Activated CD8-positive, alpha-beta T cell treated with anti-CD3 and anti-CD28 coated beads for 36 hours (primary cell): ENCODE measurements at places on chromosomes 5 and 9.
A peak's percentile ranks its signal among the peaks of the same experiment; 100 is the strongest.

DNA sequence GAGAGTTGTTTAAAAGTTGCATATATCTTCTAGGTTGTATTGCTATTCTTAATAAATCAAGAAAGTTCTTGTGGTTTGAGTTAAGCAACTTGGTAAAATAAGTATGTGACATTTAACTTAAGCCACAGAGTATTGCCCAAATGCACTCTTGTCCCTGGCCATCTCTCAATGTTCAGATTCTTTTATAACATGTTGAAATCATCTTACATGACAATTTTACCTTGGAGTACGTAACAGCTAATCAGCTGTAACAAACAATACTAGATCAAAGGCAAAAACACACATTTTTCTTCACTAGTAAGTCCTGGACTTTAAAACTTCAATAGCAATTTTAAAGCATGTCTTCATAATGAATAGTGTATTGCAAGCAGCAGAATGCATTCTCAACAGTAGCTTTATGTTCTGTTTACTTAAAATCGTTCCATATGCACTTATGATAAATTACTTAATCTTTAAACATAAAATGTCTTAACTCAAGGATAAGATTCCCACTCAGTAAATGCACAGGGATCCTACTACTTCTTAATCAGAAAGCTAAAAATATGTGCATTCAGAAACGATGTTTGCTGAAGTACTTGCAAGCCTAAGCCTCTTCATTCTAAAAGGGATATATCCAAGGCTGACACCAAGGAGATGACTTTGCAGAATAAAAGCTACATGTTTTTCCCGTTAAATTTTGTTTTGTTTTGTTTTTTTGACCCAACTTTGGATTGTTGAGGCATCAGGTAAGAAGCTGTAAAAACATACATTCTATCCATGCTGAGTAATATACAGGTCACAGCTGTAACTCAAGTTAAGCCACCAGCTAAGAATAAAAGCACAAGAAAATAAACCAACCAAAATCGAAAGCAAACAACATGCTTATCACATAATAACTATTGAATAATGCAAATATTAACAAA is 86.1 kb upstream of the NFIB start:
- no peak for DNase-seq

DNA sequence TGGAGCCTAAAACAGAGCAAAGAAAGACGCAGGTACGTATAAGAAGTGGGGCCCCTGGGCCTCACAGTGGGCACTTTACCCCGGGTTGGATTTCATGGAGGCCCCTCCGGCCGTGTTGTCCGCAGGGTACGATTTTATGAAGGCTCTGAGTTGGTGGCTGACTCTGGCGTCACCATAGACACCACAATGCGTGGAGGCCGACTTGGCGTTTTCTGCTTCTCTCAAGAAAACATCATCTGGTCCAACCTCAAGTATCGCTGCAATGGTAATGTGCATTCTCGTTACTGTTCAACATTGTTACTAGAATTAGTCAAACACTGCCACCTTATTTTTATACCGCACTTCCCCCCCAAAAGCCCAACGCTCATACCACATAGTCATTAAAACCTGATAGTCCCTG is 47.1 kb downstream of the THBS4 start:
- no peak for DNase-seq

DNA sequence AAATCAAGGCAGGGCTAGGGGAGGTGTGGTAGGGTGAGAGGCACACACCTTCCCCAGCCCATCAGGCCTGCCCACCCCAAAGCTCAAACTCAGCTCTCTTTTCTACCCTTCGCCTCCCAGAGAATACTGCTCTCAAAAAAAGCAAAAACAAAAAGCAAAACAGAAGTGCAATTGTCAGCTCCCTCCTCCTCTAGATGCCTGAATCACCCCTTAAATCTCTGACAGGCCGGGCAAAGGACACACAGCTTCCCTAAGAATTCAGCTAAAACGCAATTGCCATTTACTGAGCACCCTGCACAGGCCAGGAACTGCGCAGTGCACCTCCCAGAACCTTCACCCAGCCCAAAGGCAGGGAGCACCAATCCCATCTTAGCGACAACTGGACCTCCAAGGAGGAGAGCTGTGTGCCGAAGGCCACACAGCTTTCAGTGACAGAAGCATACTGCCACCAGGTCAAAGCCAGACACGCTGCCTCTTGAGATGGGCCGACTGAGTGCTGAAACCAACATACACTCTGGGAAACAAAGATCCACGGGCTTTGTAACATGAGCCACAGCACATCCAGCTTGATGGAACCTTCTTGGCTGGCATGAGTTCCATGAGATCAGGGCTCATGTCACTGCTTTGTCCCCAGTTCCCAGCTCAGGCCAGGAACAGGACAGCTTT is 53.4 kb upstream of the STXBP1 start:
- no peak for DNase-seq

DNA sequence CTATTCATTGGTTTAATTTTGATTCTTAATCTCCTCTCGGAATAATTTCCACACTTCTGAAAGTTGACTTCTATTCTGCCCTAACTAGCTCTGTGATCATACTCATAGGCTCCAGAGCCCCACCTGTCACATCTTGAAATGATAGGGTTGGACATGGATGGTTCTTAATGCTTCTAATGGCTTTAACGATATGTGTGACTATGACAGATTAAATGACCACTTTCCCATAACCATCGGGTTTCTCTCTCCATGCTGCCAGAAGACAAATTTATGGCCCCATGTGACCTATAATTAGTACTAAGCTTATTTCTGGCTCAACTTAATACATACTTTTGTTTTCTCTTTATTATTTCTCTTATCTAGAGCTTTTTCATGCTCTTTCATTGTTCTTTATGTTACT is 251.1 kb upstream of the TUT7 start:
- DNase-seq, result no peak

DNA sequence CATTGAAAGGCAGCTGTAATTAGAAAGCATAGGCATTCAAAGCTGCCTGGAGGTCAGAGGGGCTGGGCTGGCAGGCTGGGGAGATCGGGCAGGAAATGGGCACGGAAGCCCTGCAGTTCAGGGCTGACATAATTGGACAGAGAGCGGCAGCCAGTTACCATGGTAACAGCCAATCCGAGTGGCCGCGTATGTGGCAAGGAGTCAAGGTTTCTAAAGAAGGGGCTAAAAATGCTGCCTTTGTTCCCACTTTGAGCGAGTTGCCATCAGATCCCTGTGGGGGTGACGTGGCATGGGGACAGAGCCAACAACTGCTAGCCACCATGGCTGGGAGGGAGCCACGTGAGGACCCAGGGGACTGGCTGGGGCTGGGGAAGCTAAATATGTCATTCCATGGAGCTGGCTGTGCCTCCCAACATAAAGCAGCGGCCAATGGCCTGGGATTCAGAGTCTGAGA is 44.7 kb upstream of the NDFIP1 start:
- peak; percentile 74 for DNase-seq

DNA sequence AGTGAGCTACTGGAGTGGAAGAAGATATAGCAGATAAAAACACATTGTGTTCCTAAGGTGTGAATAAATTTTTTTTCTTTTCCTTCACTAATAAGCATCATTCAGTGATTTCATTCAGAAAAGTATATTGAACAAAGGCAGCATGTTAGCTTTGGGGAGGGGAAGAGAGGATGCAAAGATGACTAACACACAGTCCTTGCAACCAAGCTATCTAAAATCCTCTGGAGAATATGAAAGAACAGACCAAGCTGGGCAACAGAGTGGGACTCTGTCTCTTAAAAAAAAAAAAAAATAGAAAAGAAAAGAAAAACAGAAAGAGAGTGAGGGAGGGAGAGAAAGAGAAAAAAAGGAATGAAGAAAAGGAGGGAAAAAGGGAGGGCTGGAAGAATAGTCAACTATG is 22.3 kb upstream of the OMD start:
- no peak for DNase-seq

DNA sequence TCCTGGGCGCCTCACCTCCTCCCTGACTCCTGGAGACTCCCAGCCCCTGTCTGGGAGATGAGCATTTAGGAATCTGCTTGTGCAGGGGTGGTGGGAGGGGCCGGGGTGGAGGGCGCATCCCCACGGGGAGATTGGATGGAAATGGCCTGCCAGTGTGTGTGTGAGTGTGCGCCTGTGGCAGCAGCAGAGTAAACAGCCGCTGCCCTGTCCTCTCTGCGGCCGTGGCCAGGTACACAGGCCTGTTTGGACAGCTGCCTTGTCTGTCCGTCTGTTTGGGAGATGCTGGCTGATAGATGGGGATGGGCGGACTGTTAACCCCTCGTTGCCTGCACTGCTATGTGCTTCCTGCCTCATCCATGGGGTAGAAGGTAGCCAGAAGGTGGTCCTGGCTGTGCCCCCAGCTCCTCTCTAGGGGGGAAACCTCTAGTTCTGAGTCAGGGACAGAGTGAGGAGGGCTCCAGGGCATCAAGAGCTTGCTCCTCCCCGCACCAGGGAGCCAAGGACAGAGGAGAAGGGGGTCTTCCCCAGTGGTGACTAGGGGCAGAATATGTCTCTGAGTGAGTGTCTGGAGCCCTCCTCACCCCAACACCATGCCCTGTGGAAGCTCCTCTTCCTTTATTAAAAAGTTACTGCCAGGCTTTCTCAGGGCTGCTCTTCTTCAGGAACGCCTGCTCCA is 60.1 kb downstream of the LMX1B start:
- no peak for DNase-seq

DNA sequence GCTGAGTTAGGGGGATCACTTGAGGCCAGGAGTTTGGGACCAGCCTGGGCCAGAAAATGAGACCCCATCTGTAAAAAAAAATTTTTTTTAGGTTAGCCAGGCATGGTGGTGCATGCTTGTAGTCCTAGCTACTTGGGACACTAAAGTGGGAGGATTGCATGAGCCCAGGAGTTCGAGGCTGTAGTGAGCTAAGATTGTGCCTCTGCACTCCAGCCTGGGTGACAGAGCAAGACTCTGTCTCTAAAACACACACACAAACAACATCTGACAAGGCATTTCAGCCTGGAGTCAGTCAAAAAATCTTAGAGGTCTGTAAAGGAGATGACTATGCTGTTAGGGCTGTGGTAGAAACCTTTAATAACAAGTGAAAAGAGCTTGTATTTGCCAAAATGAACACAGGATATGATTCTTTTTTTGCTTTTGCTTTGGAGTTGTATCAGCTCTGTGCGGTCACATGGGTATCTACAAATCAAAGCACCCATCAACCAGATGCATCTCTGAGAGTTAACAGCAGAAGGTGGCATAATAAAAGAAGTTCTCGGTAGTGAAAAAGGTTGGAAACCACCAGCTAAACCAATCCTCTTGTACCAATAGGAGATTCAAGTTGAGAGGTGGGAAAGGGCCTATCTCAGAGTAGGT is 3.6 kb upstream of the PSMD5 start:
- DNase-seq, result peak; percentile 43

GRCh38 chr9:9790216-9790872 is 822.5 kb downstream of the PTPRD start:
- DNase-seq, result peak; percentile 17

DNA sequence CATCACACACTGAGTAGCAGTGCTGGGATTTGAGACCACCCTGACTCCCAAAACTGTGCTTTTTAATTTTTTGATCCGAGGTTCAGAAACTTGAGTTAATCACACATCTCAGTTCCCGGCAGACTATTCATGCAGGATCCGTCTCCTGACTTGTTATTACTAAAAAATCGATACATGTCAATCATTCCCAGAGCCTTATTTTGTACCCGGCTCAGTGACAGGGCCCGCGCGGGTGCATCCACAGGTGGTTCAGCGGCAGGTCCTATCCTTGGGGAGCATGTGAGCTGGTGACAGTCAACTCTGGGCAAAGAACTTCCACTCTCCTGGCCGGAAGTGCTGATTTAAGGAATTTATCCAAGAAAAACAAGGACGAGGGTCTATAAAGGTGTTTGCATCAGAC is 95.9 kb upstream of the MVB12B start:
- DNase-seq, result no peak

- no peak for DNase-seq
These were observed 242.1 kb downstream of the BNC2 start for GRCh38 chr9:16628413-16628812.

DNA sequence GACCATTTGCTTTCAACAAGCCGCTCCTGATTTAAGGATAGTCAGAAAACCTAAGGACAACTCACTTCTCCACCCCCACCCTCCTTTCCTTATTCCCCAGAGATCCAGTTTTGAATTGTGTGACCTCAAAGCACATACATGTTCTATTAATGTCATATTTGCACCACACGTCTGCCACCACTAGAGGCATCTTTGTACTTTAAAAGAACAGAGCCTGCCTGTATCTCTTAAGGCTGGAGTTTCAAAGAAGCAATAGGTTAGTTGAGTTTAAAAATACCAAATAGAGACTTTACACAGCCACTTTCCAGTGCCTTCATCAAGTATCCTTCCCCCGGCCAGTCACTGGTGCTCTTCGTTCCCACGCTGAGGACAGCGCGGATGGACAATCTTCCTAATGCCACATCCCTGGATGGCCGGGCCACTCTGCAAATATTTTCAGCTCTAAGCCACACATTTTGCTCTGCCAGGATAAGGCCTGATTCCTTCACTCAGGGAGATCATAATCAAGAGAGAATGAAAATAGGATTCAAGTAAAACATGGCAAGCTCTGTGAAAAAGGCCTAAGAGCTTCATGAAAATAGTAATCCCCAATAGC is 146.3 kb downstream of the SNCAIP start:
- peak; percentile 10 for DNase-seq

DNA sequence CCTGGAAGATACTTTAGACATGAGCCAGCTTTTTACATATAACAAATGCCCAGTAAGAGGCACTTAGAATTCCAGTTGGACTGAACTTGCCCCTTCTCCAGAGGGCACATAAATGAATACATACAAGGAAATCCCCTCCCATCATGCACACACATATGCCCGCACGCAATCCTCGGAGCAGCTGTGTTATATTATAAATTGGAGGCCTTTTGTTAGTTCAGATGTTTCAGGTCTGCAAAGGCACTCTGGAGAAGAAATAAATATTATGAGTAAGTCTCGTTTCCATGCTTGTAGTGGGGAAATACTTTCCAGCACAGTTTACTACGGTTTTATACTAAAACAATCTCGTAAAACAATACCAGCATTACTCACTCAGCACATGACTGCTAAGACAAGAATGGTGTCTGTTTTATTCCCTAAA is 17.6 kb upstream of the MUSK start:
- DNase-seq, result no peak

DNA sequence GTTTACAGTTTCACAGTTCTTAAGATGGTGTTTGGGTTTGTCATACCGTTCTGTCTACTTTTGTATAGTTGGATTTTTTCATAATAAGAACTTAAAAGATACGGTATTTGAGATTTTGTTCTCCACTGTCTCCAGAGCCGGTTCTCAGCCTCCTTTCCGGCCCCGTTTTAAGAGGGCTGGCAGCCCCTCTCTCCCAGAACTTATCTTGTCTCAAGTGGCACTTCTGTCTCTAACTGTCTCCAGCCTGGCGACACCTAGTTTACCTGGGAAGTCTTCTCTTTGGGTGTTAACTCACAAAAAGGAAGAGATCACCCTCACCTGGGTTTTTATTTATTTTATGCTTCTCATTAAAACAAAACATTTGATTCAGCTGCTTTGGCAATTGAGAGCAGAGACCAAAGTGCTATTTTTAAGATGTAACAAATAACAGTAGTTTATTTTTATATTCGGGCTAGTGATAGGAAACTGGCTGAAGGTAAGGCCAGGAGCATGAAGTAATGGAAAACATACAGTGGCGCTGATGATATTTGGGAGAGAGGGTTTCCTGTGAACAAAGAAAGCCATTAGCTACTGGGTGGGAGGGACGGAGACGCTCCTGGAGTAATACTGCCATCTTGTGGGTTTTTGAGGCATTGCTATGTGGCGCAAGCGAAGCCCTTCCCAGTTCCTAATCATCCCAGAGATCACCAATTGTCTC is 48.3 kb downstream of the ACER2 start:
- DNase-seq, result peak; percentile 67
